Activated T-helper 17 cell treated with anti-CD3 and anti-CD28 coated beads, Interleukin-2, amount 50 U/mL, for 72 hours (primary cell): ENCODE measurements at places on chromosomes 13 and 19. TPM values are rescaled to one million over a fixed set of nuclear protein-coding genes. Genes with fewer than 3 reads are reported as not detected.

GRCh38 chr13:61778531-61778930, 362.9 kb upstream of the PCDH20 start:
- ATAC-seq = no peak

DNA sequence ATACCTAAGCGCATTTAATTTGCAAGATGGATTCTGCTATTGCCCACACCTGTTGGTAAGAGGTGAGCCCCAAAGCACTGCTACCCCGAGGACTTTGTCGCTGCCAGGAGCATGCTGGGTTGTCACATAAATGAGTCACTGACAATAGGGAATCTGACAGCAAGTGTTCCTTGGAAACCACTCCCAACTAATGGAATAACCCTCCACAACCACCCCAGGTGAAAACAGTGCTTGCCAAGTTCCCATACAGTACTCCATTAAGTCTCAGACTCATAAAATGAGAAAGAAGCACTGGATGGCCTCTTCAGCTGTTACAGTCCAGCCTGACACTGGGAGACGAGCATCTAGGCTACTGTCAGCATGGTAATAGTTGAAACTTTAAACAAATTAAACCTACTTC, 108.6 kb downstream of the EFNB2 start:
- no peak for ATAC-seq

DNA sequence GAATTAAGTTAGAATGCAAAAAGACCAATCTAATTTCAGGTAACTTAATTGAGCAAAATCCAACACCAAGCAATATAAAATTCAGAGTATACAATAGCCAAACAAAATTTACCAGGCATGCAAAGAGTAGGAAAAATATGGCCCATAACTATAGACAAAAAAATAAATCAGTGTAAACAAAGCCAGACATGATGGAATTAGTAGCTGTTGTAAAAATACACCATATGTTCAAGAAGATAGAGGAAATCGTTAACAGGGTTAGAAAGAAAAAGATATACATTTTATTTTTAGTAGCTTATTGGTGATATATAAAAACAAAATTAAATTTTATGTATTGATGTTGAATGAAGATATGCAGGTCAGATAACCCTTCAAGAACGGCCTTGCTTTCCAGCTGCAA, 621.1 kb upstream of the MIR17HG start:
- no peak for ATAC-seq

GRCh38 chr19:17616961-17617806, 61.7 kb downstream of the COLGALT1 start:
- ATAC-seq = no peak

The FAM124A gene
- 0.43 TPM for total RNA-seq
